ENCODE measurements at places on chromosomes 16 and 17.

DNA sequence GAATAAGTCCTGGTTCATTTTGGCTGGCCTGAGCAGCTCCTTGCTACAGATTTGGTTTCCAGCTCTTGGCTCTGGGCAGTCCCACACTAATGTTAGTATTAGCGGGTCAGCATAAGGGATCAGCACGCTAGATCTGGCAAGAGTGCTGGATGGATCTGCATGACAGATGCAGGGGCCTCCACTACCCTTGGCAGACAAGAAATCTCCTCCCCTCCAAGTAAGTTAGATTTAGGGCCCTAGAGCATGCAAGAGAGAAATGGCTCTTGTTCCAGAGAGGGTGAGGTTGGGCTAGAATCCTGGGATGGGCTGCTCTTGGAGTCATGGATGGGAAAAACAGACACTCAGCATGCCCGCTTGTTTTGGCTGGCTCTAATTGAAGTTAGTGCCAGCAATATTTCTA is 414.3 kb downstream of the RBFOX1 start:
- no peak for DNase-seq

GRCh38 chr17:4796552-4796920 is 572 bp downstream of the PSMB6 start:
- no peak for DNase-seq

DNA sequence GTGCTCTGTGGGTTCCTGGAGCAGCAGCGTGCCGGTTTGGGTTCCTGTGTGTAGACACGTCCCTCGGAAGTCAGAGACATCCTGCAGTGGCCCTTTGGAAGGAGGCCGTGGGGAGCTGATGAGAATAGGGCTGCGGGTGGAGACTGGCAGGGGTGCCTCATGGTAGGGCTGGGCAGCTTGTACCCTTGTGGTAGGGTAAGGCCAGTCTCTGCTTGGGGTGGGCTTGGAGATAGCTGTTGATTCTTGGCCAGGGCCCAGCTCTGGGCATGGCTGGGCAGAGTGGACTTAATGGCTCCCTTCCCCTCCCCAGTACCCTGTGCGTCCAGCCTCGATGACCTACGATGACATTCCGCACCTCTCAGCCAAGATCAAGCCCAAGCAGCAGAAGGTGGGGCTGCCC is 10.6 kb downstream of the POLR3E start:
- no peak for DNase-seq

- no peak for DNase-seq
Observed at GRCh38 chr16:67016143-67016542, 12.8 kb upstream of the CBFB start.

GRCh38 chr17:38591759-38592241 is 14.0 kb downstream of the SRCIN1 start:
- DNase-seq: no peak

- DNase-seq: no peak
Observed at GRCh38 chr16:57736419-57737351, 1.1 kb downstream of the KATNB1 start.

GRCh38 chr16:86520317-86521210 is 10.2 kb downstream of the FOXF1 start:
- no peak for DNase-seq

DNA sequence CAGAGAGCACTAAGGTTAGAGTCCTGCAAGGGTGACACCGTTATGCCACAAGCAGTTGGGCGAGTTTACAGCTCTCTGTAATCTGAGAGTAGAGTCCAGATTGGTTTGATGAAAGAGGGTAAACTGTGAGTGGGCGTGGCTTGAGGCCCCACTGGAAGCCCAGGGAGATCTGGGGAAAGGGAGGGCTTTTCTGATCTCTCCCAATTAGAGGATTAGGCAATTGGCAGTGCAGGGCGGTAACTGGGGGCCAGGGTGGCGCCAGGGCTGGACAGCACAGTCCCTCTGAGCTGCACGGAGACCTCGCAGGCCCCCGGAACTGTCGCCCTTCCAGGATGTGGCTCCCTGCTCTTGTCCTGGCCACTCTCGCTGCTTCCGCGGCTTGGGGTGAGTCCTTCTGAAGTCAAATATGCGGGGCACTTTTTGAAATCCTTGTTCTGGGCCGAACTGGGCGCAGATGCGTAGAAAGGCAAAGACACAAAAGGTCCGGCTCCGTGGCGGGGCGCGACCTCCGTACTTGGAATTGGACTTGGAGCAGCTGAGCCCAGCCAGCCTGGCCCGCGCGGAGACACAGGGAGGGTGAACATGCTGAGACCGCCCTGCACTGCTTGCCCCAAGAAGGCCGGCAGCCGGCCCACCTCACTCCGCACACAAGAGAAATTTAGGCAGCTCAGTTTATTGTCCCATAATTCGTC is 72.4 kb downstream of the CES1 start:
- DNase-seq: no peak

- no peak for DNase-seq
Observed at GRCh38 chr17:259341-259976, 78.0 kb upstream of the DOC2B start.

- DNase-seq: no peak
Observed at GRCh38 chr16:87288753-87289362, 28.3 kb downstream of the C16orf95 start.

- no peak for DNase-seq
Observed at GRCh38 chr16:9135797-9136196, 44.4 kb downstream of the HAPSTR1 start.

- DNase-seq: no peak
Observed at GRCh38 chr16:72824027-72824426, 223.9 kb downstream of the ZFHX3 start.

DNA sequence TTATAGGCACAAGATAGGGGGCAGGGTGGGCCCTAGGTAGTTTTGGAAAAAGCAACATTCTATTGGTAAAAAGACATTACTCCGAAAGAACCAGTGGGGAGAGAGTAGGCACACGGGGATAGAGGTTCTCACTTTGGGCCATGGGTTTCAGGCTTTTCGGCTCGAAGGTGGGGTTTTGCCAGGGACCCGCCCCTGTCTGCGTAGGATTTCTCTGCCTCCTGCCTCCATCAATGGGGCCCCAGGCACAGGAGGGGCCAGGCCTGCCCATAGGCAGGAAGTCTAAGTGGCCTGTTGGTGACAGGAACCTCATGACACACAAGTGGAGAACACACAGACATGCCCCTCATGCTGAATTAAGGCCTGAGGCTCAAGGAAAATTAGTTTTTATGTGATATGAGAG is 57.5 kb downstream of the RNF213 start:
- DNase-seq: no peak

GRCh38 chr17:7834542-7834956 is 532 bp downstream of the KDM6B start:
- peak; percentile 46 for DNase-seq

GRCh38 chr17:79045842-79046196 is 21.9 kb downstream of the C1QTNF1 start:
- DNase-seq: peak; percentile 48

DNA sequence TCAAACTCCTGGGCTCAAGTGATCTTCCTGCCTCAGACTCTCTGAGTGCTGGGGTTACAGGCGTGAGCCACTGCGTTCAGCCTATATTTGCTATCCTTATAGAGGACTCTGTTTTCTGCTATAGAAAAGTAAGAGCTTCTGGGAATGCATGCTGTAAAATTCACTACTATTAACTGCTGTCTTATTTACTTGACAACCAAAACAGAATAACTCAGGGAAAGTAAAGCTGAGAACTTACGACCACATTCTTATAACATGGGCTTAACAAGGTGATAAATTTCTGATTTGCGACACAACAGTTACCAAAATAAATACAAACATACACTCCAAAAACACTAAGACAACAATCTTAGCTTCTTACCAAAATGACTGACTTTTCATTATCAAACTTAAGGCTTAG is 23.9 kb downstream of the APPBP2 start:
- DNase-seq: no peak

All from activated gamma-delta T cell treated with anti-CD3 and anti-CD28 coated beads, Interleukin-2, amount 50 U/mL, for 16 hours (primary cell).